ENCODE measurements at places on chromosomes 7 and 10.
A peak's percentile ranks its signal among the peaks of the same experiment; 100 is the strongest.

- DNase-seq: no peak
Measured at GRCh38 chr10:3764626-3765112, 20.3 kb downstream of the KLF6 start.

DNA sequence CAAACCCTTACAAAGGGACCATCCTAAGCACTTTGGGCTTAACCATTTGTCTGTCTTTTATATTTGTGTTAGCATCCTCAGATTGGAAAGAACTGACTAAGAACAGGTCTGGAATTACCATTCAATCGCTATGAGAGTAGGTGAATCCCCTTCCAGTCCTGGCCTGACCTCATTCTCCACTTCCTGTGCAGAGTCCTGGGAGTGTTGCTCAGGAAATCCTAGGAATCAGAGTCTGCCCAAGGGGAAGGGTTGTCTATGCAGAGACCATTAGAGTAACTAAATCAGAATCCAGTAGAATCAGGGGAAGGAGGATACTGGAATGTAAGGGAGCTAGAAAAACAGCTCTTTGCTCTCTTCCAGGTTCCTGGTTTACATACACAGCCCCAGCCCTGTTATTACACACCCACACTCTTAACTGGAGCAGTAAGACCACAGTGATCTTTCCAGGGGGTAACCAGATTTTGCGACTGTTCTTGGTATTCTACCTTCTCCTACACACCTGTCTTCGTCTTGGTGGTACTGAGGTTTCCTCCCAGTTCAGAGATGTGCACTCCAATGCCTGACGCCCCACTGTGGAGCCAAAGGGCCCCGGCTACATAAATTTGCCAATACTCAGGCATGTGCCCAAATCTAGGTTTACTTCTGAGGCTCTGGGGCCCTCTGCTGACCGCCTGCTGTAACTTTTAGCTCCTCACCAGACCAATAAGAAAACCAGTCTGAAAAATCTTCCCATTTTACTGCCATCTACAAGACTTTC lies 103.7 kb downstream of the RNF216 start:
- peak; percentile 40 for DNase-seq

- DNase-seq: no peak
Measured at GRCh38 chr7:141218941-141219340, 145.1 kb downstream of the TMEM178B start.

DNA sequence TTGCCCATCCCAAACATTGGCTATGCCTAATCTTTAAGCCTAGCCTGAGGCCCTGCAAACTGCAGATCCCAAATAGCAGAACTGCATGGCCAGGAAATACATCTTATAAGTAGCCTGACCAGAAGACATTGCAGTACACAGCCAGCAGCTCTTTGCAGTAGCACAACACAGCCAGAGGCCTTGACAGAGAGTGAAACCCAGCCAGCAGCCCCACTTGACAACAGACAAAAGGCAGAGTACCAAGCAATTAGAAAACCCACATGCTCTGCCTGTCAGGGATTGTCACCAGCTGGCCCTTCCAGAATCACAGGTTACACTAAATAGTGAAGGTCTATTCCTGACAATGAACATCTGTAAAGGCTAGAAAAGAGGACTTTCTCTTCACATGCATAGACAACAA lies 242.8 kb upstream of the TMEM72 start:
- DNase-seq: no peak

DNA sequence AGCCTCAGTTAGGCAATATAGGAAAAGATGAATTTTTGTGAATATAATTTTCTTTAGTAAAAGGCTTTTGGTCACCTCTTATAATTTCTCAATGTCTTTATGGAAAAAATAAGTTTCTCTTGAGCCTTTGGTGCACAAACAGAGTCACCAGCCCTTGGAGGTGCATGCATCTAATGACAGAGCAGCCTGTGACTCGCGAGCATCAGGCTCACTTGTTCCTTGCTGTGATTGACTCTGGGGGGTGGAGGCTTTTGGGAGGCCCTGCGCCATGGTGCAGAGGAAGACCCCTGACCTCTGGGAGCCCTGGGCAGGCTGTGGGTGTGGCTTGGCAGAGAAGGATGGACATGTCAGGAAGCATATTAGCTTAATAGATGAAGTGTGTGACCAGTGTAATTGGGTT lies 60.2 kb downstream of the FIGNL1 start:
- no peak for DNase-seq

DNA sequence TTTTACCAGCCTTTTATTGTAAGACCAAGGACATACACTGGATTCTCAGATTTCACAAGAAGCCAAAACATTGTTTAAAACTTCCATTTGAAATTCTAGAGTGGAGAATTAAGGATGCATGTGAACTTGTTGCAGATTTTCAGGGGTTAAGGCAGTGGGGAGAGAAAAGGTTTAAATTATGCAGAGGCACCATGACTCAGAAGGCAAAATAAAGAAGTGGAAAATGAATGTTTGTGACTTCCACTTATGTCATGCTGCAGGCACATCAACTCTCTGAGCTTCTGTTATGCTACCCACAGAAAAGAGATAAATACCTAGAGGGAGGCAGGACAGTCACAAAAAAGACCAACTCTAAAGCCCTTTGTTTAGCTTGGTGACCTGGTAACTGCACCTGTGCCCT lies 84.4 kb upstream of the BET1 start:
- no peak for DNase-seq

DNA sequence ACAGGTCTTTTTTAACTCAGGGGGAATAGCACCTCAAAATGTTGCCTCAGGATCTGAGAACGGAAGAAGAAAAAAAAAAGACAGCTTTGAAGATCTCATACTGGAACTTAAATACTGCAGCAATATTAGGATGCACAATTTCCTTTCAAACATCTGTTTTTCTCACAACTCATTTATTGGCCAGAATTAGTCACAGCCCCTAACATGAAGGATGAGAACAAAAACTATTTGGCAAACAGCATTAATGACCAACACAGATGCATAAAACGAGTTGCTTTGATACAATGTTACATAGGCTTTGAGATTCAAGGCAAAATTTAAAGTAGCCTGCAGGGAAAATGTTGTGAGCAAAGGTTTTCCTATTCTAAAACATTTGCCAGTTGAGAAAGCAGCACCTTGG lies 36.5 kb downstream of the JMJD1C start:
- DNase-seq: no peak

DNA sequence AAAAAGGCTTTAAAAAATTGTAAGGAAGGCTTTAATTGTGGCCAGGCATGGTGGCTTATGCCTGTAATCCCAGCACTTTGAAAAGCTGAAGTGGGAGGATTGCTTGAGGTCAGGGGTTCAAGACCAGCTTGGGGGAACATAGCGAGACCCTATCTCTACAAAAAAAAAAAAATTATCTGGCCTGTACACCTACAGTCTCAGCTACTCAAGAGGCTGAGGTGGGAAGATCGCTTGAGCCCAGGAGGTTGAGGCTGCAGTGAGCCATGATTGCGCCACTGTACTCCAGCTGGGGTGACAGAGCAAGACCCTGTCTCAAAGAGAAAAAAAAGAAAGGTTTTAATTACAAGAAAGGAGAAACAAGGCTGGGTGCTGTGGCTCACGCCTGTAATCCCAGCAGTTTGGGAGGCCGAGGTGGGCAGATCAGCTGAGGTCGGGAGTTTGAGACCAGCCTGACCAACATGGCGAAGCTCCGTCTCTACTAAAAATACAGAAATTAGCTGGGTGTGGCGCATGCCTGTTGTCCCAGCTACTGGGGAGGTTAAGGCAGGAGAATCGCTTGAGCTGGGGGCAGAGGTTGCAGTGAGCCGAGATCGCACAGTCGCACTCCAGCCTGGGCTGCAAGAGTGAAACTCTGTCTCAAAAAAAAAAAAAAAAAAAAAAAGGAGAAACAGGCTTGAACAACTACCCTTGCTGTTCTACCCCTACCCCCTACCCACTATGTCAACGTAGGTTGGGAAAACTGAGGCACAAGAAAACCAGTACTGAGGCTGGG lies 83.7 kb downstream of the CARD11 start:
- DNase-seq: no peak

GRCh38 chr10:104577861-104578521 lies 63.1 kb upstream of the SORCS3 start:
- no peak for DNase-seq

DNA sequence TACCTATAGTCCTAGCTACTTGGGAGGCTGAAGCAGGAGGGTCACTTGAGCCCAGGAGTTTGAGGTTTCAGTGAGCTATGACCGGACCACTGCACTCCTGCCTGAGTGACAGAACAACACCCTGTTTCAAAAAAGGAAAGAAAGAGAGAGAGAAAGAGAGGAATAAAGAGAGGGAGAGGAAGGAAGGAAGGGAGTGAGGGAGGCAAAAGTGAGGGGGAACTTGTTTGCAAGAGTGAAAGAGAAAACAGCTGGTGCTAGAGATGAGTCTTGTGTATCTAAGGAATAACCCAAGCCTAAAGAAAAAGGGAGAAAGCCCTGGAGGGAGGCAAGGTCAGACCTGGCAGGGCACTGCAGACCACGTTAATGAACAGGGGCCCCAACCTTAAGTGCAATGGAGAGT lies 4.8 kb upstream of the NT5C2 start:
- DNase-seq: no peak

DNA sequence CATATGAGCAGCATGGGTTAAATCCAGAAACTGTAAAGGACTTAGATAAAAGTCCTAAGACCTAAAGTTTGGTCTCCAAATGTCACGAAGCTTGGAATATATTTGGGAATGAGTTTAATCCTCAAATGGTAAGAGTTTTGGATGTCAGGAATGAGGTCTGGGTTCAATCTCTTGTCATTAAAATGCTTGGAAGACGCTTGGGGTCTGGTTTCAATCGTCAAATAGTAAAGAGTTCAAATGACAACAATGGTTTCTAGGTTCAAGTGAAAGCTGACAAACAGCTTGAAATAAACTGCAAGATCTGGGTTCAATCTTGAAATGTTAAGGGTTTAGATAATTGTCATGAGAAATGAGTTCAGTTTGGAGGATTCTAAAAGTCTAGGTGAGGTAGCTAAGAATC lies 385.5 kb upstream of the HPS1 start:
- no peak for DNase-seq

DNA sequence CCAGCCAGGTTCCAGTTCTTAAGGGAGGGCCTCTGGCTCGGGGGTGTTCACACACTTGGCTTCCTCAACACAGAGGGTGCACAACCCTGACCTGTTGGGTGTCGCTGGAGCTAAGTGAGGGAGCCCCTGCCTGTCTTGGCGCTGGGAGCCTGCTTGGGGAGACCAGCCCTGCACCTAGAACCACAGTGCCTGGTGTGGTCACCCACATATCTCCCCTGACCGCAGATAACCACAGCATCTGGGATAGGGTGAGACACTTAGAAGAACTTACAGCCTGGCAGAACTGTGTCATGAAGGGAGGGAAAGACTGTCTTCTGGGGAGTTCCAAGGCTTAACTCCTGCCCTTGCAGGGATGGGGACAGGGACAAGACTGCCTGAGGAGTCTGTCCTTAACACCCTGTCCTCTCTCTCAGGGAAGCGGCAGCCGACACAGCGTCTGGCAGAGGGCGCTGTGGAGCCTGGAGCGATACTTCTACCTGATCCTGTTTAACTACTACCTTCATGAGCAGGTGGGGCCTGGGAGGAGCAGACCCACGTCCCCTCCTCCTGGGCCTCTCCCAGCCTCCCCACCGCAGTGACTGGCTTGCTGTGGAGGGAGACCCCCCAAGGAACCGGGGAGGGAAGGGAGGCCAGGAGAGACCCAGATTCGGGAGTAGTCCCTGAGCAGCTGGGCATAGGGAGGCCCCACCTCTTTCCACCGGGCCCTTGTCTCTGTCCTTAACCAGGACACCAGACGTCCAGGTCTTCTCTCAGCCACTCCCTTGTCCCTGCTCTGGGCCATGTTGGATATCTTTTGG lies 59.0 kb downstream of the PALD1 start:
- peak; percentile 45 for DNase-seq

DNA sequence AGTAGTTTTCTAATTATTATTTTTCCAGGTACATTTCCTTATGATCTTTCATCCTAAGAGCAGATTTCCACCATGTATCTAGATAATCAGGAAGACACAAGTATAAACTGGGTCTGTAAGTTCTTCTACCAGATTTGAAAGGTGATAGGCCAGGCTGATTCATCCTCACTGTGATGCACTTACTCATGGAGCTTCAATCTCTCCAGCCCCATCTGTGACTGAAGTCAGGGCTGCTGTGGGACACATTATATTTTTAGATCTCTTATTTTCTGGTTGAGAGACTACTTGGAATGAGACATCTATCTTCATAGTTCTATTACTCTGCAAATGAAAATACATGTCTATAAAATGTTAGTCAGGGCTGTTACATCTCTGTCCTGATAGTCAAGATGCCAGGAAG lies 85.5 kb upstream of the SLC25A13 start:
- no peak for DNase-seq

GRCh38 chr7:26792576-26792975 lies 71.8 kb downstream of the SKAP2 start:
- DNase-seq: no peak

DNA sequence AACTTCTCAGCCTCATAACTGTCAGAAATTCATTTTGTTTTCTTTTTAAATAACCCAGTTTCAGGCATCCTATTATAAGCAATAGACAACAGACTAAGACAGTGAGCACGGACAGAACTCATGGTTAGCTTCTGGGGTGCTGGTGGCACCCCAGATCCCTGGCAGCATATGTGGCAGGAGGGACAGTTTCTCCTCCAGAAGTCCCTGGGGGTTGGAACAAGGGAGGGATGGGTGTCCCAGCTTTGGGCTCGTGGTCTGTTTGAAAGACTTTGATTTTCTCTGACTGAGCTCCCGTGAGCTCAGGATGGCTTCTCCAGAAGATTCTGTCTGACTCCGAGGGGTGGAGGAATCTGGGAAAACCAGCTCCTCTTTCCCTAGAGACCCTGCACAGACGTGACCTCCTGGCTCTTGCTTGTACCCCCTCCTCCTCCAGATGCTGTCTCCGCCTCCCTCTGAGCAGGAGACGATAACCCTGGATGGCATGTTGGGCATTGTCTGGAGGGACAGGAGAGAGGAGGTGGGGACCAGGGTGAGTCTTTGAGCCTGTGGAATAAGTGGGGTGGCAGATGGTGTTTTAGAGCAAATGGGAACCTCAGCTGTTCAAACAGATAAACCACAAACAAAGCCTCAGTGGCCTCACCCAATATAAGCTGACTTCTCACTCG lies 421.1 kb downstream of the GLRX3 start:
- no peak for DNase-seq

DNA sequence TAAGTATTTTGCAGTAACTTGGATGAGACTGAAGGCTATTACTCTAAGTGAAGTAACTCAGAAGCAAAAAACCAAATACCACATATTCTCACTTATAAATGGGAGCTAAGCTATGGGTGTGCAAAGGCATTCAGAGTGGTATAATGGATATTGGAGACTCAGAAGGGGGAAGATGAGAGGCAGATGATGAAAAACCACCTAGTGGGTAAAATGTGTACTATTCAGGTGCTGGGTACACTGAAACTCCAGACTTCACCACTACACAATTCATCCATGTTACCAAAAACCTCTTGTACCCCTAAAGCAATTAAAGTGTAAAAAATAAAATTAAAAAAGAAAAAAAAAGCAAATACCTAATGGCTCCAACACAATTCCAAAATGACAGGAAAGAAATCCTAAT lies 351.7 kb downstream of the NXPH1 start:
- no peak for DNase-seq

- DNase-seq: no peak
Measured at GRCh38 chr10:43930777-43931176, 282.1 kb upstream of the ZNF32 start.

- no peak for DNase-seq
Measured at GRCh38 chr10:75739414-75740143, 308.2 kb downstream of the LRMDA start.
